ENCODE measurements at places on chromosomes 7 and 10.

GRCh38 chr7:114409750-114410149, 4.9 kb upstream of the FOXP2 start:
- H3K27ac ChIP-seq = no peak overlapping the region
- no peaks in the 10 kb centered on the region for H3K36me3 ChIP-seq
- no peaks in the 10 kb centered on the region for H3K27me3 ChIP-seq
- no peak for DNase-seq
- no peak overlapping the region for H3K4me3 ChIP-seq
- no peaks in the 10 kb centered on the region for H3K4me1 ChIP-seq

- peak; percentile 74 for DNase-seq
- H3K4me1 ChIP-seq = peaks cover 72% of the 10 kb centered on the region
- peak overlapping the region; percentile 98 for H3K27ac ChIP-seq
- H3K4me3 ChIP-seq = peak overlapping the region; percentile 98
- H3K36me3 ChIP-seq = no peaks in the 10 kb centered on the region
- H3K27me3 ChIP-seq = no peaks in the 10 kb centered on the region
Measured at GRCh38 chr10:71771821-71772617, 1.3 kb downstream of the VSIR start.

GRCh38 chr10:27658788-27659187, 86.8 kb downstream of the MKX start:
- no peak overlapping the region for H3K27ac ChIP-seq
- no peak overlapping the region for H3K4me3 ChIP-seq
- DNase-seq = no peak
- H3K27me3 ChIP-seq = no peaks in the 10 kb centered on the region
- no peaks in the 10 kb centered on the region for H3K4me1 ChIP-seq

GRCh38 chr10:13944823-13945222, 358.1 kb downstream of the PRPF18 start:
- peak overlapping the region; percentile 24 for H3K27ac ChIP-seq
- H3K36me3 ChIP-seq = no peaks in the 10 kb centered on the region
- no peaks in the 10 kb centered on the region for H3K27me3 ChIP-seq
- peaks cover 3% of the 10 kb centered on the region for H3K4me1 ChIP-seq
- H3K4me3 ChIP-seq = no peak overlapping the region
- no peak for DNase-seq

GRCh38 chr10:116287906-116288501, 15.0 kb upstream of the GFRA1 start:
- no peaks in the 10 kb centered on the region for H3K36me3 ChIP-seq
- no peak overlapping the region for H3K4me3 ChIP-seq
- DNase-seq = peak; percentile 60
- H3K27me3 ChIP-seq = no peaks in the 10 kb centered on the region
- no peaks in the 10 kb centered on the region for H3K4me1 ChIP-seq
